Gastrocnemius medialis (tissue), 4 donors: ENCODE measurements at places on chromosomes 12 and 14.

DNA sequence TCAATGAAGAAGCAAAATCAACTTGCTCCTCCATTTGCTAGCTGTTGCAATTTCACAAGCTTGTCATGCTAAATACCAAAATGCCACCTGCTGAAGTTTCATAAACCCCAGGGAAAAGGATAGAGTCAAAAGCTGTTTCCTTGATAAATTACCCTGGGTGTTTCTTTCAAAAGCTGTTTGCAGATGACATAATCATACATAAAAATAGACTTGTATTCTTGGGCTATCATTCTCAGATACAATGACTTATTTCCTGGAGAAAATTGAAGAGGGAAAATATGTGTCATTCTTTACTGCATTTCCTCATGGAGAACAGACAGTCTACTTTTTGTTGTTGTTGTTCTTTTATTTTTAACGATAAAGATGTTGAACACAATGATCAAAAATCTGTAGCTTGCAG is 119.2 kb downstream of the GALC start:
- no peak for DNase-seq

- DNase-seq = no peak
These were observed 580.9 kb downstream of the DIO2 start for GRCh38 chr14:79630288-79630960.

DNA sequence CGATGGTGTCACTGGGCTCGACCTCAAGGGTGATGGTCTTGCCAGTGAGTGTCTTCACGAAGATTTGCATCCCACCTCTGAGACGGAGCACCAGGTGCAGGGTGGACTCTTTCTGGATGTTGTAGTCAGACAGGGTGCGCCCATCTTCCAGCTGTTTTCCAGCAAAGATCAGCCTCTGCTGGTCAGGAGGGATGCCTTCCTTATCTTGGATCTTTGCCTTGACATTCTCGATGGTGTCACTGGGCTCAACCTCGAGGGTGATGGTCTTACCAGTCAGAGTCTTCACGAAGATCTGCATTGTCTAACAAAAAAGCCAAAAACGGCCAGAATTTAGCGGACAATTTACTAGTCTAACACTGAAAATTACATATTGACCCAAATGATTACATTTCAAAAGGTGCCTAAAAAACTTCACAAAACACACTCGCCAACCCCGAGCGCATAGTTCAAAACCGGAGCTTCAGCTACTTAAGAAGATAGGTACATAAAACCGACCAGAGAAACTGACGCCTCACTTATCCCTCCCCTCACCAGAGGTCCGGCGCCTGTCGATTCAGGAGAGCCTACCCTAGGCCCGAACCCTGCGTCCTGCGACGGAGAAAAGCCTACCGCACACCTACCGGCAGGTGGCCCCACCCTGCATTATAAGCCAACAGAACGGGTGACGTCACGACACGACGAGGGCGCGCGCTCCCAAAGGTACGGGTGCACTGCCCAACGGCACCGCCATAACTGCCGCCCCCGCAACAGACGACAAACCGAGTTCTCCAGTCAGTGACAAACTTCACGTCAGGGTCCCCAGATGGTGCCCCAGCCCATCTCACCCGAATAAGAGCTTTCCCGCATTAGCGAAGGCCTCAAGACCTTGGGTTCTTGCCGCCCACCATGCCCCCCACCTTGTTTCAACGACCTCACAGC is 717 bp downstream of the UBC start:
- peak; percentile 92 for DNase-seq

DNA sequence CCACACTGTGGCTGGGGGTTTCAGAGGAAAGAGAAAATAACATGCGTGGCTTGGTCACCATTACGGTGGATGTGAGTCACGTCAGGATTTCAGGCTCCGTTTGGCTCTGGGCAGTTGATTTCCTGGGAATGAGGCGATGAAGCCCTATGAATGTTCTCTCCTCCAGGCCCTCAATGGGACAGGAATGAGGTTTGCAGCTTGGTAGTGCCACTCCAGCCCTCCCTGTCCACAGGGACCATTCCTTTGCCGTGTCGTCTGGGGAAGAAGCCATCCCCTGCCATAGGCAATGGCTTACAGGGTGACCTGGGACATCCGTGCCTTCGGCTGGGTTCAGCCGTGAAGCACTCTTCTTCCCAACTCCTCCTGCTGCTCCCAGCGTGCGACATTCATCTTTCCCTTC is 95.0 kb downstream of the FBXL14 start:
- no peak for DNase-seq

DNA sequence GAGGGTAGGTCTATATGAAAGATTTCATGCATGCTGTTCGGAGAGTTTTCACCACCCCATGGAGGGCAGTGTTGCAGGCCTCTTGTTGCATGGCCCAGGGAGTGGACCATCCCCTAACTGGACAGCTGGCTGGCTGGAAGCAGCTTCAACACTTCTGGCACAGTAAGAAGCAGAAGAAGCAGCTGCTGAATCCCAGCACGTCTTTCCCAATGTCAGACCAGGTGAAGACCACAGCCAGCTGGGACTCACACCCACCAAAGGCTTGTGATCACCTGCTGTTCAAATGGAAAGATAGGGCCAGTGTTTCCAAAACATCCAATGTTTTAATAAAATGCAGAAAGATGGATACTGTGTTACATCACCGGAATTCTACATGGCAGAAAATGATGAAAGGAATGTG is 1423.6 kb downstream of the AACS start:
- no peak for DNase-seq
